Hindlimb muscle (tissue), 1 donor: ENCODE measurements at places on chromosomes 11 and 22.

DNA sequence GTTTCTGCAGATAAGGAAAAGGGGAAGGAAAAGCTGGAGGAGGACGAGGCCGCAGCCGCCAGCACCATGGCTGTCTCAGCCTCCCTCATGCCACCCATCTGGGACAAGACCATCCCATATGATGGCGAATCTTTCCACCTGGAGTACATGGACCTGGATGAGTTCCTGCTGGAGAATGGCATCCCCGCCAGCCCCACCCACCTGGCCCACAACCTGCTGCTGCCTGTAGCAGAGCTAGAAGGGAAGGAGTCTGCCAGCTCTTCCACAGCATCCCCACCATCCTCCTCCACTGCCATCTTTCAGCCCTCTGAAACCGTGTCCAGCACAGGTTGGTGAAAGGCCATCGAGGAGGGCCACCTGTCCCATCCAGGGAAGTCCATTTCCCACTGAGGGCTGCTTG lies 5.6 kb downstream of the TEF start:
- no peak for DNase-seq

DNA sequence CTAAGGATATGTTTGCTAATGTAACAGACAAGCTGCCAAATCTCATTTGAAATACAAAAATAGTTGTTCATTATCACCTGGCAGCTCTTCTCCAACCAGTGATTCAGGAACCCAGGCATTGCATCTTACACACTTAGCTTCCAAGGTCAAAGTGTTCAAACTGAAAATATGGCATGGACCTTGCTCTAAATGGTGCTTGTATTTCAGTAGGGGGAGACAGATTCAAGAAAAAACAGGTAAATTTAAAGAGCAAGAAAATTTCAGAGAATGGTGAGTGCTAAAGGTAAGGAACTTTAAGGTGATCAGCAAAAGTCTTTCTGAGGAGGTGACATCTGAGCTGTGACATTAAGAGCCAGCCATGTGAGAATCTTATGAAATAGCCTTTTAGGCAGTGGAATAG lies 82.8 kb upstream of the E2F8 start:
- no peak for DNase-seq

GRCh38 chr11:67584881-67585873 lies 1.6 kb downstream of the GSTP1 start:
- DNase-seq, result no peak

DNA sequence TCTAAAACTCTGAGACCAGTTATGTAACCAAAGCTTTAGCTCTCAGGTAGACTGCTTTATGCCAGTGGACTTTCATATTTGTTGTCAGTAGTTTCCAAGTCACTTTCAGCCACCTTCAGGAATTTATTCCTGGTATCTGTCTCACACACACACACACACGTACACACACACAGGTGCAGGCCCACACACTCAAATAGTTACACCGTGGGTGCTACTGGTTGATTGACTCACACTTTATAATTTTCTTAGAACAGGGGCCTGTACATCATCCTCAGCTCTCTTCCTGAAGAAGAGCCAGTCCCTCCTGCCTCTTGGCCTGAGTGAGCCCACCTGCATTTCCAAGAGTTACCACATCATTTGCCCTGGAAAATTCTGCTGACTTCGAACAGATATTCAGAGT lies 555.2 kb downstream of the SOX6 start:
- no peak for DNase-seq

DNA sequence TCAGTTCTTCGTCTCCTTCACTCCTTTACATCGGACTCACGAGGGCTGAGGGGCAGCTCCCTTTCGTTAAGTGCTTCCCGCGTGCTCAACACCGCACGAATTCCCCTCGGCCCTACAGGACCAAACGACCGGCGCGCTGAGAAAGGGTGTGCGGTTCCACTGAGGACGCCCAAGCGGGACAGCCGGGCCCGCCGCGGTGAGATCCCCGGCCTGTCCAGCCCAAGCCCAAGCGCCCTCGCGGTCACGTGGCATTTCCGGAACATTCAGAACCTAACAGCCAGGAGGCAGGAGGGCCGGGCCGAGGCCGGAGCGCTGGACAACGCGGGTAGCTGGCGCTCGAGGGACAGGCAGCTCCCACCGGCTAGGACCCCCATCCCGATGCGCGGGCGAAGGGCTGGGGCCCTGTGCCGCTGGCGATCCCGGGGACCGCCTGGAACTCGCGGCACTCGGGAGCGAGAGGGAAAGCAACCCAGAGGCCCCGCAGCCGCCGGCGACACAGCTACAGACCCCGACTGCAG lies 737 bp upstream of the STIP1 start:
- DNase-seq, result peak; percentile 85

- peak; percentile 15 for DNase-seq
Observed at GRCh38 chr11:111514216-111515031, at the start of gene HOATZ. Gene HOATZ (plus strand): TSS chr11:111514778. CDS start chr11:111514785, 7 bp downstream.

DNA sequence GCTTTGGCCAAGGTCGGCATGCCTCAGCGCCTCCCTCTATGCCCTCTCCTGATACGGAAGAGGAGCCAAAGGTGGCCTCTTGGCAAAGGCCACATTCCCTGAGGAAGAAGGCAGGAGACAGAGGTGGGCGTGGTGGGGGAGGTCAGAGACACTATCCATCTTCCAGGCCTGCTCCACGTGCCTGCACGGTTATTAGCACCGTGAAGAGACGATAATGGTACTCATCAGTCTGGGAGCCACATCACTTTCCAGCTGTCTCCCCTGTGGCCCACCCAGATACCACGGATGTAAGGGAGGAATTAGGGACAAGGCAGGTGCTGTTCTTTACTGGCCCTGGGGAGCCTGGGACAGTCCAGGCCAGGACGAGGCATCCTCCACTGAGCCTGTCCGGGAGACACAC lies 354.3 kb downstream of the MN1 start:
- DNase-seq, result no peak

DNA sequence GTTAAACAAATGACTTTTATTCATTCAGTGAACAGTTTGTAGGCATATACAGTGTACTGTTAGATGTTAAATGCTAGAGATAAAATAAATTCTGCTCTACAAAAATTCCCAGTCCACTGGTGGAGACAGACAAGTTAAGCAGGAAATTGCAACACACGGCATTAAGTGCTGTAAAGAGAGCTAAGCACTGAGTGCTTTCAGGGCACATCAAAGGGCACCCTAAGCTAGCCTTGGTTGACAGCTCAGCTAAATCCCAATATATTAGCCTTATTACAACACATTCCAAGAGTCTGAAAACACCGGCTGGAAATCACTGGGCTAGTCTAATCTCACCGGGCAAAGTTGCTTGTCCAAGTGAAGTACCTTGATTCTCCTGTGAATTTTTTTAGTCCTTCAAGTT lies 55.1 kb downstream of the NOX4 start:
- DNase-seq, result no peak

GRCh38 chr11:134052988-134053945 lies 15.6 kb upstream of the JAM3 start:
- DNase-seq, result no peak

DNA sequence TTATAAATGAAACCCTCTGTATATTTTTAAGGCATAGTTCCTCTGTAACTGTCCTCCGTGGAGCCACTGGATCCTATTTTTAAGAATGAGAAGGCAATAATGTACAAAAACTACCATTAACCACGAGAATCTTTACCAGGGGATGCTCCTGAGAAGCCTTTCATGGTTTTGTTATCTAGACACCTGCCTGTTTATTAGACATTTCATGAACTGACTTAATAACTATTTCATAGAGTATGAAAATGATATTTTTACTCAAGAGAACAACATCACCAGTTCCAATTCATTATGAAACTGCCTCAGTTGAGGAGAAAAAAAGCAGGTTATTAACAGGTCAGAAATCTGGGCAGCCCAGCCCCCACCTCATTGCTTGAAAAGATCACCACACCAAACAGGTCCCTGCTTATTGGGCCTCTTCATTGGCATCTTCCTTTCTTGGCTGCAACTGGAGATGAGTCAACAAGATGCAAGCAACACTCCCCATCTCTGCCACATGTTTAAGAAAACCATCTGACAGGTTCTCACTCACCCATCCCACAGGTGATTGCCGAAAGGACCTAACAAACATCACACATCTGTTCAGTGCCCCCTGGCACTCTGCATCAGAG lies 27.8 kb downstream of the ETS1 start:
- DNase-seq, result no peak

DNA sequence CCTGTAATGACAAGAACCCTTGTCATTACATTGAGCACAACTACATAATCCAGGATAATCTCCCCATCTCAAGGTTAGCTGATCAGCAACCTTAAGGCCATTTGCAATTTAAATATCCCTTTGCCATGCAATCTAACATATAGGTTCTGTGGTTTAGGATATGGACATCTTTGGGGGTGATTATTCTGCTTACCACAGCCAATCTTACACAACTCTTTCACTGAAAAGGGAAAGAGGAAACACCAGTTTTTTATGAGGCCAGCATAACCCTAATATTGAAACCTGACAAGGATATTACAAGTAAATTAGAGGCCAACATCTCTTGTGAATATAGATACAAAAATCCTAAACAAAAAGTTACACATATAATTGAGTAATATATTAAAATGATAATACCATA lies 78.5 kb downstream of the CYP2R1 start:
- DNase-seq, result no peak

DNA sequence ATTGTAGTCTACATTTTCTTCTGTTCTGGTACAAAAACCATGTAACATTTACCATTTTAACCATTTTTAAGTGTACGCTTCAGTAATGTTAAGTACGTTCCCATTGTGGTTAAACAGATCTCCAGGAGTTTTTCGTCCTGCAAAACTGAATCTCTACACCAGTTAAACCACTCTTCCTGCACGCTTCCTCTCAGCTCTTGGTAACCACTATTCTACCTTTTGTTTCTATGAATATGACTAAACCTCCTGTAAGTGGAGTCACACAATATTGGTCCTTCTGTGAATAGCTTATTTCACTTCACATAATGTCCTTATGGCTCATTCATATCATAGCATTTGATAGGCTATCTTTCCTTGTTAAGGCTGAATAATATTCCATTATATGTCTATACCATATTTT lies 7.1 kb upstream of the EXT2 start:
- no peak for DNase-seq

- DNase-seq, result no peak
Observed at GRCh38 chr22:41920271-41920976, 5.5 kb upstream of the SHISA8 start.

- no peak for DNase-seq
Observed at GRCh38 chr11:68976095-68976494, 4.7 kb downstream of the MRGPRD start.

DNA sequence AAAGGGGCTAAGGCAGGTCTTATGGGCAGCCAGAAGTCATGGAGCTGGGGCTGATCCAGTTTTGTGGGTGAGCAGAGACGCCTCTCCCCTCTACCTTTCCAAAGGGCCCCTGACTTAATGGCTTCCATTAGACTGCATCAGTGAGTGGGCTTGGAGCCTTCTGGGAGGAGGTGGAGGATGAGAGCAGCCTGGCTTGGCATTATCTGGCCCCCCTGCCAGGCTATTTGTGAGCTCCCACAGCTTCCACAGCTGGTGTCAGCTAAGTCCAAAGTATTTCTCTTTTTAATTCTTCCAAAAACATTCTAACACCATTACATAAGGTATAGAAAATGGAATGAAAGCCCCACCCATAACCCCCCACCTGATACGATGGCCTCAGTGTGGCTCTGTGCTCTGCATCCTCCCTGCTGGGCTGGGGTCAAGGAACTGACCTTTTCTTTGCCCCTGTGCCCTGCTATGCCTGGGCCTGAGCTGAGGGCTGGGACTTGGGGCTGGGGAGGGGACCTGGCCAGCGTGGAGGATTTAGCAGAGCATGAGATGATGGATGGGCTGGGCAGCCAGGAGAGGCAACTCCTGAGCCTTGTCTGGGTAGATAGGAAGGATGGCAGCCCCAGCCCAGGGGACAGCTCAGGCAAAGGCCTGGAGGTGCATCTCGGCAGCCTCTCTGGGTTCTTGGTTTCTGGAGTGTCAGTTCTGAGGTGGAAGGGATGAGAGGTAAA lies 4.0 kb downstream of the AIFM3 start:
- no peak for DNase-seq

DNA sequence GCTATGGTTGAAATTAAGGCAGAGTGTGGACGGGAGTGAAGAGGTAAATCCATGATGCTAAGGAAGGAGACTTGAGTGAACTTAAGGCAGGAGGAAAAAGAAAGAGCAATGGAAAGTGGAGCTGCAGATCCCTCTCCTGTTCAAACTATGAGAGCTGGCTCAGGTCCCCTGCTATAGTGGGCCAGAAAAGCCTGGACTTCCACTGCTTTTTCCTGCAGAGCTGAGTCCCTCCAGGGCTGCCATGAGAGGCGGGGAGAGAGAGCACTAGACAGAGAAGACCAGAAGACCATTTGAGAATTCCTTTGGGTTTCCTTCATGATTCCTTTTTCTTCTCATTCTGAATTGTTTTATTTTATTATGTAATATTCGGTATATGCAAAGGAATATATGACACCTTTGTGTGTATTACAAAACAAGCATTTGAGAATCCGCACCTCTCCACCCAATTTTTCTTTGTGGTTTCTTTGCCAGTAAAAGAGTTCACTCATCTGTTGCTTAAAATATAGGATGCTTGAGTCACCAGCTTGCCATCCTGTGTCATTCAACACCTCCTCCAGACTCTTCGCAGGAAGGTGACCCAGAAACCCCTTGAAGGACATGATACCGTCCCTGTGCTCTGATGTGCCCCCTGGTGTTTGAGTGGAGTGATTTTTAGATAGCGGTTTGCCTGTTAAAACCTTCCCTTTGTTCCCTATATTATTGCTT lies 24.4 kb downstream of the SREBF2 start:
- DNase-seq, result peak; percentile 76

GRCh38 chr11:91664521-91664920 lies 560.1 kb upstream of the FAT3 start:
- DNase-seq, result no peak

DNA sequence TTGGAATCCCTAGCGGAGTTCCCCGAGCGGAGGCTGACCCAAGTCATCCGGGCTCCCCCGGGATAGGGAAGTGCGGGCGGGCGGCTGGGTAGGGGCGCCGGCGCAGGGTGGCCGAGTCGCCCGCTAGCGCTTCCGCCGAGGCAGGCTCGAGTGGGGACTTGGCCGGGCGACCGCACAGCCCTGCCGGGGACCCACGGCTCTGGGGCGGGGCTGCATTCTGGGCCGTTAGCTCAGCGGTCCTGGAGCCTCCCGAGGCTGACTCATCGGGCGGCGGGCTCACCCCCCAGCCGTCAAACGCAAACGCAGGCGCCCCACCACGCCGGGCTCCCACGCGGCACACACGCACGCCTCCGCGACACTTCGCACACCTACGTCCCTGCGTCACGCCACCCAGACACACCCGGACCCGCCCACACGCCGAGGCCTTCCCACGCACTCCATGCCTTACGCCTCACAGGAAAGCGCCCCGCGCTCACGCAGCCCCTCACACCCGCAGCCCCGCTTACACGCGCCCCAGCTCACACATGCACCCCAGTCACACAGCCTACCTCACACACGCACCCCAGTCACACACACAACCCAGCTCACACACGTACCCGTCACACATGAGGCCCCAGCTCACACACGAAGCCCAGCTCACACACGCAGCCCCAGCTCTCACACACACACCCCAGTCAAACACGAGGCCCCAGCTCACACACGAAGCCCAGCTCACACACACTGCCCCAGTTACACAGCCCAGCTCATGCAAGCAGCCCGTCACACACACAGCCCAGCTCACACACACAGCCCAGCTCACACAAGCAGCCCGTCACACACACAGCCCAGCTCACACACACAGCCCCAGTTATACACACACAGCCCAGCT lies 1.2 kb downstream of the PHLDB1 start:
- peak; percentile 70 for DNase-seq
